ENCODE measurements at places on chromosomes 11 and 22.

DNA sequence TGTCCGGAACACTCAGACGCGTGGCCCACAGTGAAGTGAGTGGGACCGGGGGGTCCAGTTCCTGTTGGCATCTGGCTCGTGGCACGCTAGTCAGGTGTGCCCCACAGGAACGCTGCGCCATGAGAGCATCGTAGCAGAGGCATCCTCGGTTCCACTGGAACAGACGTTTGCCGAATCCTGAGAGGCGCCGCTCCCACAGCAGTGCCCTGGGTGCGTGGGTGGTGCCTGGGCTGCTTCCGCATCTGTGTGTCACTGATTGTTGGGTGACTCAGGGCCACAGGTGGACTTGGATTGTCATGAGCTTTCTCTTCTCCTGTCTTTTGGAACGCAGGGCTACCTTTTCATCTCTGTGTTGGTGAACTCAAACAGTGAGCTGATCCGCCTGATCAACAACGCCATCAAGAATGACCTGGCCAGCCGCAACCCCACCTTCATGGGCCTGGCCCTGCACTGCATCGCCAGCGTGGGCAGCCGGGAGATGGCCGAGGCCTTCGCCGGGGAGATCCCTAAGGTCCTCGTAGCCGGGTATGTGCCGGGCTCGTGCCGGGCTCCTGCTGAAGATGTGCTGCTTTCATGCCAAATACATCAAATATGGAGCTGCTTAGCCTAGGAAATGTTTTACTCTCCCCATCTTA is 46.2 kb downstream of the AP2A2 start:
- DNase-seq = no peak

DNA sequence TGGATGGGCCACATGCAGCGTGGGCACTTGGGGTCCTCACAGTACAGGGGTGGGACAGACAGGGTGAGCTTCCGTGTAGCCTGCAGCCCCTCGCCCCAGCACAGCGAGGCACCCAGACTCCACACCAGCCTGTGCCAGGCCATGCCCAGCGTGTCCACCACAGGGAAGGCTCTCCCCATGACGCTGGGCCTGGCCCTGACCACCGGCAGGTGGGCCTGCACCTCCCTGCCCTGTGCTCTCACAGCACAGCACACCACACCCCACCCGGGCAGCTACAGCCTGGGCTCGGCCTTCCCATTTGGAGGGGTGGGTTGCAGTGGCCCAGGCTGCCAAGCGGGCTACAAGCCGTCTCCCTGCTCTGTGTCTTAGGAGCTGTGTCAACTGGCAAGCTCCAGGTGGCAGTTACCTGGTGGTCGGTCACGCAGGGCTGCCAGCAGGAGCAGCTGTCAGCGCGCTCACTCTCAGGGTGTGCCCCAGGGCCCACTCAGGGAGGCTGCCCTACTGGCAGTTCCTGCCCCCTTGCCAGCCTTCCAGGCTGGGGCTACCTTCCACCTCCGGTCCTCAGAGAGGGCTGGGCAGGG is 4.6 kb downstream of the MOB2 start:
- no peak for DNase-seq

- DNase-seq = no peak
Measured at GRCh38 chr11:63670096-63670432, 1.1 kb downstream of the ATL3 start.

DNA sequence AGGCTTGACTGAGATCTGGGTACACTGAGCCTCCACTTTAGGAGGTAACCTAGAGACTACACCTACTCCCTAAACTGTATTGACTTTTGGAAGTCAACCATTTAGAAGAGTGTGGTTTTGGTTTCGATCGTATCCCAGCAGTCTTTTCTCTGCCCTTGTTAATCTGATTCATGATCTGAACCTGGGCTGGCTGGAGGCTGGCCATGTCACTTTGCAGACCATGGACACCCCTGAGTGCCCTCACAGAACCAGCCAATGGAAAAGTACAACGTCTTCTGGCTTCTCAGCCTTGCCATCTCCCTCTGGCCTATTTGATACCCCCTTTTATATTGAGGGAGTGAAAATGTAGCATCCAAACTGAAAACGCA is 10.8 kb downstream of the EHF start:
- DNase-seq = no peak

GRCh38 chr11:95434489-95435057 is 203.6 kb upstream of the SESN3 start:
- DNase-seq = no peak

DNA sequence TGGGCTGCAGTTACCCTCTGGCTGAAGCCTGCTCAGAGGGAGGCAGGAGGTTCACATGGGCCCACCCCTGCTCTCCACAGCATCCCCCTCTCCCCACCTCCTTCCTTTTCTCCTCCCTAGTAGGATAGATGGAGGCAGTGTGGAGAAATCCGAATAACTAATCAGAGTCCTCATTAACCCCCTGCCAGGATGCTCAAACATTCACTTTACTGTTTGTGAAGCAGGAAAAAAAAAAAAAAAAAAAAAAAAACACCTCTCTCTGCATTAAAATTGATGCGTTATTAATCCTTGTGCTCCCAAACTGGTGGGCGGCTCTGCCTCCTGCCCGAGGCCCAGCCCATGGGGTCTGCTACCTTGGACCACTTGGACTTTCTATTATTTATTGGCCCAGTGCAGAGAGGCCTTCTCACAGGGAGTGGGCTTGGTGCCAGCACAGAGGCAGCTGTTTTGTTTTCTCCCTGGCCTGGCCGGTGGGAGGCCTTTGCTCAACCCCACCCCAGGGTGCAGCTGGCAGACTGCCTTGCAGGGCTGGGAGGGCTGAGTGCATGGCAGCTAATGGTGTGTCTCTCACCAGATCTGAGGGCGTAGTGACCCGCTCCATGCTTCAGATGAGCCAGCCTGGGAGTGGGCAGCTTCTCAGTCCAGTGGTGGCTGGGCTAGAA is 150.7 kb downstream of the PKNOX2 start:
- DNase-seq = no peak

DNA sequence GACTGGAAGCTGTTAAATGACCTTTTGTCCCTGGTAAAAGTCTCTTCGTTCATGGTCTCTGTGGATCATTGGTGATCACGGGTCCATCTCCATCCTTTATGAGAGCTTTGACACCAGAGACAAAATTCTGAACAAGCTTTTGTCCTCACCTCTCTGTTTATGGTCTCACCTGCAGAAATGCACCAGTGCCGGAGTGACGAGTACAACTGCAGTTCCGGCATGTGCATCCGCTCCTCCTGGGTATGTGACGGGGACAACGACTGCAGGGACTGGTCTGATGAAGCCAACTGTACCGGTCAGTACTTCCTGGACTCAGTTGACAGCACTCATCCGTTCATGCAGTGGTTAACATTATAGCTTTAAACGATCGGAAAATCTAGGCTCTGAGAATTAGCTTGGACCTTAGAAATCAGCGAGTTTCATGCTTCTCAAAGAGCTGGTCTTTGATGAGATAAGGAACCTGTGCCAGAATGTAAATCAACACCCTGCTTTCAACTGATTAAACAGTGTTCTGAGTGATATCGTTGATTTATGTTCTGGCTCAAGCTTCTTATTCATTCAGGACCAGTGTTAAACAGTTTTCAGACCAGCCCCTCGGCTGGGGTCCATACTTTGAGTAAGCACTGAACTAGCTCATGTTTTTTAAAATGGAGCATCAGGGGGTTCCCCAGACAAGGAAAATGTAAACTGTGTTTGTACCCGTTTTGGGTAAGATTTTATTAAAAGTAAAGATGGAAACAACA is 124.5 kb upstream of the SORL1-AS1 start:
- DNase-seq = no peak

- no peak for DNase-seq
Measured at GRCh38 chr11:110447897-110448745, 18.4 kb downstream of the FDX1 start.

- DNase-seq = peak; percentile 24
Measured at GRCh38 chr22:36027935-36028645, 534 bp downstream of the RBFOX2 start.

DNA sequence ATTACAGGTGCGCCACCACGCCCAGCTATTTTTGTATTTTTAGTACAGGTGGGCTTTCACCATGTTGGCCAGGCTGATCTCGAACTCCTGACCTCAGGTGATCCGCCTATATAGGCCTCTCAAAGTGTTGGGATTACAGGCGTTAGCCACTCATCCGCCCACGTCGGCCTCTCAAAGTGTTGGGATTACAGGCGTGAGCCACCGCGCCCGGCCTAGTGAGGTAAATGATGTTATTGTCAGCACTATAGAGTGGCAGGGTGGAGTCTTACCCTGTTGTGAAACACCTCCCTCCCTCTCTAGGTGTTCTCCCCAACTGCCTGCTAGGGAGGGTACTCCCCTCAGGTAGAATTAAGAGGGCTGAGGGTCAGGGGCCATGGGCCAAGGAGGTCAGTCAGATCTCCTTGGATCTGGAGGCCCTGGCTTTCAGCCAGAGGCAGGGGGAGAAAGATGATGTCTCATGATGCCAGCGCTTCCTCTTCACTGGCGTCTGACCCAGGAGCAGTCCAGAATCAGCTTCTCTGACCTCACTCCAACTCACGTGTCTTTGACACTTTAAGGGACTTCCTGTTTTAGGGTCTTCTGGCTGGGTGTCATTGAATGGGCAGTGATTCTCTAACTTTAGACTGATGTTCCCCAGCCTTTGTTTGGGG is 2.0 kb downstream of the GGA1 start:
- DNase-seq = no peak

DNA sequence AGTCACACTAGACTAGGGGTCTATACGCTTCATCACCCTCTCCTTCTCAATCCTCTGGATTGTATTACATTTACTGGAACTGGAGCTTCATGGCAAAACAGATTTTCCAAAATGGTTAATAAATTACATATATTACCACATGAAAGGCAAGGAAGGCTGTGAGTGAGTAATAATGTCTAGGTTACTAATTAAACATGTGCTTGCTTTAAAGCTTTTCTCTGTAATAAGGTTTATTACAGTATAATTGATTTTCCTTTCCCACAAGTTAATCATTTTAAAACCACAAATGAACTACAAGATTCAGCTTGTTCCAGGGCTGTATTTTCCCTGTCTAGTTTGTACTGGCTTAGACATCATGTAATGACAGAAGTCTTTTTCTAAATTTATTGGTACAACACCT is 25.6 kb downstream of the MMP13 start:
- no peak for DNase-seq

- no peak for DNase-seq
Measured at GRCh38 chr22:38865201-38866023, 6.6 kb downstream of the CBX6 start.

- no peak for DNase-seq
Measured at GRCh38 chr11:68741463-68741862, 9.9 kb downstream of the TESMIN start.

GRCh38 chr11:83222499-83222898 is 29.0 kb downstream of the ANKRD42 start:
- no peak for DNase-seq

- DNase-seq = no peak
Measured at GRCh38 chr11:67302571-67303131, 679 bp upstream of the SSH3 start.

DNA sequence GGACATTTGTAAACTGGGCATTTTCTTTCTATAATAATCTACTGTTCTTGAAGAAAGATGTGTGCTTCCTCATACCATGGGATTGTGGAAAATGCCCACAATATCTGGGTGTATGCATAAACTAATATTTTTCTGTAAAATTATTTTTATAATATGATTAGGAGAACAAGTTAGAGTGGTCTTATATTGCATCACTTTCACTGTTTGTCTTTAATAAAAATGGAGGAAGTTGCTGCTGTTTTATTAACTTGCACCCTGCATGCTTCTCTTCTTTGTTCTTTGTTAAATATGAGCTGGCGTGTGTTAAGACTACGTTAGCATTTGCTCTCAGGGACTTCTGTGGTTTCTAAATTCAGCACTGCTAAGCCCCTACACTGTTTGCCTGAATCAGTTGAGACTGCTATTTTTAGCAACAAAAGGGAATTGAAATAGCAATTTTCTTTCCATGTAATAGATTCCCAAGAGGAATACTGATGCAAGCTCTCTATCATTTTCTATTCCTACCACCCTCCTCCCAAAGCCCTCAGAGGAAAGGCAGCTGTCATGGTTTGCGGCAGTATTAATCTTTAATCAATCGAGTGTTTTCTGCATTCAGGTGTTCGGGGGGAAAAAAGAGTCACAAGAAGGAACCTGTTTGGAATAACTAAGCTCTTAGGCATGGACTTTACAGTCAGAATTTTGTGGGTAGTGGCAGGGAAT is 56.1 kb downstream of the HSD17B12 start:
- no peak for DNase-seq
